ENCODE measurements at places on chromosomes 4 and X.

- DNase-seq = no peak
Measured at GRCh38 chrX:108198420-108198819, 106.8 kb downstream of the ATG4A start.

GRCh38 chr4:184503869-184504300 is 29.5 kb upstream of the IRF2 start:
- no peak for DNase-seq

DNA sequence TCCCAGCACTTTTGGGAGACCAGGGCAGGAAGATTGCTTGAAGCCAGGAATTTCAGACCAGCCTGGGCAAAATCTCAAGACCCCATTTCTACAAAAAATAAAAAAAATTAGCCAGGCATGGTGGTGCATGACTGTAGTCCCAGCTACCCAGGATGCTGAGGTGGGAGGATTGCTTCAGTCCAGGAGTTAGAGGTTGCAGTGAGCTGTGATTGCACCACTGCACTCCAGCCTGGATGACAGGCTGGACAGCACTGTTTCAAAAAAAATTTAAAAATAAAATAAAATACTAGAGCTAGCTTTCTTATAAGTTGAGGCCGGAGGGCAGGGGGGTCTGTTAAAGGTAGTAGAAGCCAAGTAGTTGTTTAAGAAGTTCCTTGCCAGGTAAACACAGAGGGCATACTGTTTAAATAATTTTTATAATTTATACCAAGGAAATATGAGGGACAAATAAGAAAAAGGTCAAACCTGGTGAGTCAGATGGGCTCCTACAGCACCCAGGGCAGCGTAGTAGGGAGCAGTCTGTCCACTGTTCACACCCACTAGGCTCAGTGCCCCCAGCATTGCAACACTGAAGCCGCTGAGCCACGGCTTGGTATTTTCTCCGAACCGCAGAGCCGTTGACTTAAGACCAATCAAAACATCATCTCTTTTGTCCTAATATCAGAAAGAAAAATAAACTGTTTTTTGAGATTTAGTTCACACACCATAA is 17.3 kb downstream of the COQ2 start:
- DNase-seq = no peak

GRCh38 chrX:105260291-105261043 is 40.0 kb upstream of the TEX13A start:
- no peak for DNase-seq

- no peak for DNase-seq
Measured at GRCh38 chr4:171031338-171031737, 781.9 kb upstream of the GALNTL6 start.

- no peak for DNase-seq
Measured at GRCh38 chrX:34546366-34546765, 110.7 kb downstream of the TMEM47 start.

DNA sequence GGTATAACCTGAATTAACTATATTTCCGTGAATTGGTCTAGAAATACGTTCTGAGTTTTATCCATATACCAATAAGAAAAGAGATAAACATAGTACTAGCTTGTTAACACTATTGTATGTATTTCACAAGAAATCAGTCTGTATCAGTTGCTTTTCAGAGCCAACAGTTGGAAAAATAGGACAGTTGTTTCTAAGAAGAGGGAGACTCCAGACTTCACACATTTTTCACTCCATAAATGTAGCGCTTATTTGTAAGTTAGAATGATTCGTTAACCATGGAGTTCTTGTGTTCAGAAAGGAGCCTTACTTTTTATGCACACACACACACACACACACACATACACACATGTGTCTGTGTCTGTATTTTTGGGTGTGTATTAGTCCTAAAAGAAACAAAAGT is 376.7 kb upstream of the SMIM31 start:
- DNase-seq = no peak

DNA sequence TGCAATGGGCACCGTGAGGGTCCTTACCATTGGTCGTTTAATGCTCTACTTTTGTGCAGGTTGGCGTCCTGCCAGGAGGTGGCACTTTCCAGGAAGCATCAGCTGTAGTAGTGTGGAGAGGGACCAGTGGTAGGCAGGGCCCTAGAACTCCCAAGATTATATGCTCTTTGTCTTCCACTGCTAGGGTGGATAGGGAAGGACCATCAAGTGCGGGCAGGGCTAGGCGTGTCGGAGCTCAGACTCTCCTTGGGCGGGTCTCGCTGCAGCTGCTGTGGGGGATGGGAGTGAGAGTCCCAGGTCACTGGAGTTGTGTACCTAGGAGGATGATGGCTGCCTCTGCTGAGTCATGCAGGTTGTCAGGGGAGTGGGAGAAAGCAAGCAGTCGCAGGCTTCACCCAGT is 134.7 kb downstream of the KLF8 start:
- DNase-seq = no peak

DNA sequence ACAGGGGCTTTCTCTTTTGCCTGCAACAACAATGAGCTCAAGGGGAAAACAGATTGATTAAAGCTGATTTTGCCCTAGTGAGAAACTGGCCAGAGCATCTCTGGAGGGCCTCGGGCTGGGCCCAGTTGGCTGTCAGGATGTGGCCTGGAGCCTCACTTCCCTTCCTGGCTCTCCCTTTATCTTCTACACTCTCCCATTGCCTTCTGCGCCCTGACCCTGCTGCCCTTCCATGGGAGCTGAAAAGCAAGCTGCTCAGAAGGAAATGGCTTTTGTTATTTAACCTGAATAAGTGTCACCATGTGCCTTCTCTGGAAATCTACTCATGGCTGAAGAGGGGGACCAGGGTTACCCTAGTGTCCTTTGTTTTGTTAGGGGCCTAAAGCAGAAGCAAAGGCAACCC is 43.8 kb downstream of the NHSL2 start:
- no peak for DNase-seq

DNA sequence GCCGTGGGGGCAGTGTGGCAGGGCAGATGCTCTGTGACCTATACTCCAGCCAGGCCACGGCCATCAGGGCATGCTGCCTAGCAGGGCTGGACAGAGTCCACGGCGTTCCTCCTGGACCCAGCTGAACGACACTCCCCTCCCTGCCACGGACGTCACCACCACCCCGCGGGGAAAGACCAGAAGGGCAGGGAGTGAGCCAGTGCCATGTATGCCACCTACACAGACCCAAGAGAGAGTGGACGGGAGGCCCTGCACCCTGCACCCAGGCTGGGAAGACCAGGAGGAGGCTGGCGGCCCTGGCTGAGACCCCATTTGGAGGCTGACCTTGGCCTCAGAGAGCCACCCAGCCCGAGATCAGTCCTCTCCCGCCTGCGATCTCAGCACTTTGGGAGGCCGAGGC is 101.9 kb downstream of the FAM53A start:
- DNase-seq = no peak

- DNase-seq = no peak
Measured at GRCh38 chr4:8182858-8183725, 16.0 kb upstream of the SH3TC1 start.

- DNase-seq = no peak
Measured at GRCh38 chrX:123159403-123159802, 24.7 kb upstream of the GRIA3 start.

GRCh38 chrX:115487608-115488007 is 73.4 kb upstream of the PLS3 start:
- no peak for DNase-seq

DNA sequence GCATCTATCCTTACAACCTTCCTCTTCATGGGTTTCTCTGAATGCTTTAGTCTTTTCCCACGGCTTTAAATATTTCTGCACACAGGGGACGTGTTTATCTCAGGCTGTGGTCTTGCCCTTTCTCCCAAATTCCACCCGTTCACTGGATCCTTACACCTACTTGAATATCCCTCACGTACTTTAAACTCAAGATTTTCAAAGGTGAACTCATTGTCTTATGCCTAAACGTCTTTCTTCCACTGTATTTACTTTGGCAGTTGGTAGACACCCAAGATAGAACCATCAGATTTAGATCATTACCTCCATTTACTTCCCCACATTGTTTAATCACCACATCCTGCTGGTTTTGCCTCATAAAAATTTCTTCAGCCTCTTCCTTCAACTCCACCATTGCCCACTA is 269.2 kb downstream of the CBLL2 start:
- DNase-seq = no peak

GRCh38 chrX:119489212-119490074 is 21.2 kb downstream of the SLC25A5 start:
- DNase-seq = no peak

DNA sequence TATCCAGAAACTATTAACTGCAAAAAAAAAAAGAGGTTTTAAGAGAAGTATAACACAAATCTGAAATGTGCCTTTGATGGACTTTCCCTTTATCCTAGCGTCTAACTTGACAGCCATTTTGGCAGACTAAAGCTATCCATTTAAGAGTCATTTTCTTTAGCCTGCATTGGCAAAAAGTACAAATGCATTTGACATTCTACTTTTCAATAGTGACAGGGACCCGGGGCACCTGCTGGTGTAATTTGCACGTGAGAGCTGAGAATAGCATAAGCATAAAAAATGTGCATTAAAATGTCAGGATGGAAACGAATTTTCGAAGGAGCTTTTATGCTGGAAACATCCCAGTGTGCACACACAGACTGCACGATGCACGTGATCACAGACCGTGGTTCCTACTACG is 91.9 kb downstream of the DHRSX start:
- DNase-seq = no peak

GRCh38 chr4:113745711-113746110 is 15.8 kb downstream of the CAMK2D start:
- DNase-seq = no peak

GRCh38 chrX:15914486-15914885 is 59.9 kb upstream of the AP1S2 start:
- no peak for DNase-seq

DNA sequence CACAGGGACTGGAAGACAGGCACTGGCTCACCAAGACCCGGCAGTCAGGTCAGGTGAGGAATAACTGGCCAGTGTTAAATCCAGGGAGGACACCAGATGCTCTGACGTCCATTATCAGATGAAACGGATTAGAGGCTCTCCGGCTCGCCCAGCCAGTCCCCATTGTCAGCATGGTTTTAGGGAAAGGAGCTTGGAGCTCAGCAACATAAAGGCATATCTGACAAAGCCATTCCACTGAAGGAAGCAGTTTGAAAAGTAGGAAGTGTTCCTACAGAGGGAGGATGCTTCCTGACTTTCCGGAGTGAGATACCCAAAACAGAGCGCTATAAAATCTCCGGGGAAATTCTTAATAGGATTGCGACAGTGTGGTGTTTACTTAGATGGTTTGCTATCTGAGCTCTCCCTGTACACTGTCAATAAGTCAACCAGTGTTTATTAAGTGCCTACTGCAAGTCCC is 14.8 kb downstream of the NDNF start:
- DNase-seq = no peak

DNA sequence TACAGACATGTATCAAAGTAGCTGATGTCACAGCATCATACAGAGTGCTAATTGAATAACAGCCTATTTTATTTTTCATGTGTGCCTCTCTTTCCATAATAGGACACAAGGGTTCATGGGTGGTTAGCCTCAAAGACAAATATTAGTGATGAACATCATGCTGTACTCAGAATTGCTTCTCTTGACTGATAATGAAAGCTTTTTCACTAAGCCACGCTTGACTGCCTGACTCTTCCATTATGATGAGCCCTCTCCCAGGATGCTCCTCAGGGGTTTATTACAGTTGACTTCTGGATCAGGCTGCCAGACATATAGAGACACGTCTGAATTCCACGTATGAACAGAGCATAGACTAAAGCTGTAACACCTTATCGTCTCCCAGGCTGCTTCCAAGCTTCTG is 2757.5 kb downstream of the PCDH7 start:
- DNase-seq = no peak

GRCh38 chrX:32948130-32948529 is 263.2 kb downstream of the DMD start:
- DNase-seq = no peak

- DNase-seq = no peak
Measured at GRCh38 chr4:181350615-181351415, 892.4 kb upstream of the TENM3 start.

DNA sequence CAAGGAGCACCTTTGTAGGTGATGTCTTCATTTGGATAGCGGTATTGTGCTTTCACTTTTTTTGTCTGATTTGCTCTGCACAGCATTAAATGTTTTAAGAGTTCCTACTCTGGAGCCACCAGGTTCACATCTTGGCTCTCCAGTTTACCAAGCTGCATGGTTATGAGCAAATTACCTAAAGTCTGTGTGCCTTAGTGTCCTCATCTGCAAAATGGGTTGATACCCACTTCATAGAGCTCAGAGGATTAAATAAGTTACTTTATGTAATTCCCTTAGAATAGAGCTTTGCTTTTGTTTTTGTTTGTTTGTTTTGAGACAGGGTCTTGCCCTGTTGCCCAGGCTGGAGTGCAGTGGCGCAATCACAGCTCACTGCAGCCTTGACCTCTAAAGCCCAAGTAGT is 58.2 kb downstream of the UBE2K start:
- no peak for DNase-seq

DNA sequence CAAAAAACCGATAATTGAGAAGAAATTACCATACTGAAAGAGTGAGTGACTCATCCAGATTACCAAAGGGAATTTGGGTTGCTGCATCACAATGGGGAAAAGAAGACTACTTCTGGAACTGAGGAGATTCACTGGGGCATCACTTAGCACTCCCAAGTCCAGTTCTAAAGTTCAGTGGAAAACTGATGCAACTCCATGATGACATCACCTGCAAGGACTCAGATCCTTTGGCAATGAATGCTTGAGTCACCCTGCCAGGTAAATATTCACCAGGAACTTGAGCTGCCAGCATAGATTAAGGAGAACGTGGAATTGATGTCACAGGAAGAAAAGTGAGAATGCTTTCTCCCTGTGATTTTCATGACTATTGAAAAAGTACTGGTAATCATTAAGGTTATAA is 32.0 kb upstream of the SMIM10L2A start:
- DNase-seq = no peak

DNA sequence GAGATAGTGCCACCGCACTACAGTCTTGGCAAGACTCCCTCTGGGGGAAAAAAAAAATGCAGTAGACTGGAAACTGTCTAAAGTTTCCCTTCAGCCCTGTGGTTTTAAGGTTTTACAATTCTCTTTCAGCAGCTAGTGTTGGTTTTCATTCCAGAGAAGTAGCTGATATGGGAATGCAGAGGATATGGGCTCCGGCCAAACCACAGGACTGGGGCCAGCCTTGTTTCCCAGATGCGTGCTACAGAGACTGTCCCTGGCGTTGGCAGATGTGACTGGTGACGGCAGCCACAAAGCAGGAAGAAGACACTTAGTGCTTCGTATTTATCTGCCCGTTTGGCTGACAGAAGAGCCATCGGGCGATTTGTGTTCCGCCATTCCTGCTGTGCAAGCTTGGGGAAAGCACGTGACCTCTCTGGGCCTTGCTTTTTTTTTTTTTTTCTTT is 43.2 kb downstream of the ZBTB49 start:
- DNase-seq = no peak

DNA sequence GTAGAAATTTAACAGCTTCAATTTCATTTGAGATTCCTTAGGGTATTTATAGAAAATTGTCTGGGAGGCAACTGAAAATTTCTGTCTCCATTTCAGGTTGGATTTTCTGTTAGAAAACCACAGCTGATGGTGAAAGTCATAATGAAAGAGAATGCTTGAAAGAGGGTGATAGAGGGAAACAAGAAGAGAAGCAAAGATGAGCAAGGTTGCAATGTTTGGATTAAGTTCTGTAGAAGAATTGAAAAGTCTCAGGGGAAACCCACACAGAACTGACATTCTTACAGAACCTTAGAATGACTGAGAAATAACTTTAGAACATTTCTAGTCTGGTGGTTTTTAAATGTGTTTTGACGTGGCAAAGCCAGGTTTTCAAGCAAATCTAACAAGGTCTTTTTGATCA is 14.7 kb downstream of the GBA3 start:
- DNase-seq = no peak

GRCh38 chr4:4572821-4573220 is 31.0 kb upstream of the STX18 start:
- DNase-seq = no peak
